Nephron progenitor cell (in vitro differentiated cells): ENCODE measurements at places on chromosomes 16 and 17.
A peak's percentile ranks its signal among the peaks of the same experiment; 100 is the strongest.

DNA sequence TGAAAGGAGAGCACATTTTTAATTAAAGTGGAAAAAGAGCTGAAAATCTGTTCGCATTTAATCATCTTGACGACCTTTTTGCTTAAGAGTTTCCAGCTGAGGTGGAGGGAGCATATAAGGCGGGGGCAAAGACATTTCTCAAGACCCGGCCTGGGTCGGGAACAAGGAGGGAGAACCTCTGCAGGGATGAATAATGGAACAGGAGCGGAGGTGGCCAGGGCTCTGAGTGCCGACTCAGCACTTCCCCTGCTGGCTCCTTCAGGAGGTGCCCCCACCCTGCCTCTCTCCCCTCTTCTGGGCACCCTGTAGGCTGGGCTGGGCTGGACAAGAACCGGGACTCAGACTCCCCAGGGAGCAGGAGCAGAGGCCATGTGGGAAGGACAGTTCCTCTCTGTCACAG is 7.9 kb upstream of the NGFR start:
- no peak overlapping the region for H3K27ac ChIP-seq
- H3K4me1 ChIP-seq: peaks cover 95% of the 10 kb centered on the region
- H3K4me3 ChIP-seq: no peak overlapping the region

DNA sequence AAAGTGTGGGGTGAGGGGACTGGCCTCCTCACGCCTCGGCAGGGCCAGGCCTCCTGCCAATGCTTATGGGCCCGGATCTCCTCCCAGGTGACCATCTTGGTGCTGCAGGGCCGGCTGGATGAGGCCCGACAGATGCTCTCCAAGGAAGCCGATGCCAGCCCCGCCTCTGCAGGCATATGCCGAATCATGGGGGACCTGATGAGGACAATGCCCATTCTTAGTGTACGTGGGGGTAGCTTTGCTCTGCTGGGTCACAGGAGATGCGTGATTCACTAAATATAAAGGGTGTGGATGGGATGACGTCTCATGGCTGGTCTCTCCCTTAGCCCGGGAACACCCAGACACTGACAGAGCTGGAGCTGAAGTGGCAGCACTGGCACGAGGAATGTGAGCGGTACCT is 19.5 kb downstream of the NUP85 start:
- H3K4me3 ChIP-seq: no peak overlapping the region
- no peaks in the 10 kb centered on the region for H3K27me3 ChIP-seq
- no peak for DNase-seq
- no peaks in the 10 kb centered on the region for H3K4me1 ChIP-seq
- no peak overlapping the region for H3K27ac ChIP-seq

DNA sequence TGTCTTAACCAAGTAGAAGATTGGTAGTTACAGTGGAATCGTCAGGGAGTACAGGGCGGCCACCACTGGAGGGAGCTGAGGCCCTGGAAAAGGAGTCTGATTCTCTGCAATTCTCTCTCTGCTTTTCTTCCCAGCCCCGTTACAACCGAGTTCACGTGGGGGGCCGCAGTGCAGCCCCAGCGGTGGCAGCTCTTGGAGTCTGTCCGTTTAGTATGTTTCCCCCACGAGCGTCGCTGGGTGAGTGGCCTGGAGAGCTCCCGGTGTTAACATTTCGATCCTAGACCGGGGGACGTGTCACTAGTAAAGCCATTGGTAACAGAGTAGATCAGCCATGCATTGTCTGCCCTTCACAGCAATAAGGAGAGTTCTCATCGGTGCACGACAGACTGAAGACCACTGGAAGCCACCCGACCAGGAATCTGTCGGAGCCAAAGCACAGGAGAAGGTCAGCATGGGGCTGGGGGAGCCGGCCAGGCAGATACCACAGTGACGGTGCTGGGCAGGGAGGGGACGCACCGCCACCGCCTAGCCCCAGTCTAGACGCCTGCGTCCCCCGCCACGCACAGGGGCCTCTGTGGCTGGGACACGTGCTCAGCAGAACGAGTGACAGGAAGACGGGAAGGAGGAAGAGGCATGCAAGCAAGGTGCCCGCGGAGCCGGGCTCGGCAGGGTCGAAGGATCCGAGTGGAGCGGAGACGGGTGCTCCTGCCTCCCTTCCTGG is 15.7 kb downstream of the SLC16A3 start:
- peaks cover 53% of the 10 kb centered on the region for H3K4me1 ChIP-seq
- peaks cover 56% of the 10 kb centered on the region for H3K36me3 ChIP-seq
- H3K27ac ChIP-seq: peak overlapping the region; percentile 93
- peak overlapping the region; percentile 57 for H3K4me3 ChIP-seq
- H3K27me3 ChIP-seq: no peaks in the 10 kb centered on the region

DNA sequence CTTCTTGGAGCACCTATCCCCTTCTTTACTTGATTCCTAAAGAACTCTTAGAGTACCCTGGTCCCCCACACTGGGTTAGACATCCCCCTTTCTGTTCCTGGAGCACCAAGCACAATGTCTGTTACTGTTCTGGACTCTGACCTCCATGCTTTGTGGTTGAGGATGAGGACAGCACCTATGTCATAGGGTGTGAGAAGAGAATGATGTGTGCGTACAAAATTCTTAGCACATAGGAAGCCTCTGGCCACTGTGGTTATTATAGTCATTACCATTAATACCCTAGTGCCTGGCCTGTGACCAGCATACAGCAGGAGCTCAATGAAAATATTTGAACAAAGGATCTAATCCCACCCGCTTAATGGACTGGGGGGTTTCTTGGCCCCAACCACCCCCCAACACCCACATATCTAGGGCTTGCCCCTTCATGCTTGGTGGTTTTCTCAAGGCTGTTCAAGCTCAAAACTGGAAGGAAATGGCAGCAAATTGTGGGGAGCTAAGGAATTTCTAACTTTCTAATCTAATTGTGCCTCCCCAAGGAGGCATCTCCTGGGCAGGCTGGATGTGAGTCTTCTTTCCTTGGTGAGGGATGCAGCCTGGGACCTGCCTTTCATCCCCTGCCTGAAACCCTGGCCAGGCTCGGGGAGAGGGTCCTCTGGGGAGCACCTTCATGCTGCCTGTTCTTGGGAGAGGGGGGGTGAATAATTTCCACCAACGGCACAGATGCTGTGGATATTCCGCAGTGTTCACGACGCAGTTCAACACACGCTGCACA is 1.5 kb upstream of the CMIP start:
- H3K4me1 ChIP-seq: peaks cover 27% of the 10 kb centered on the region
- H3K4me3 ChIP-seq: peak overlapping the region; percentile 86
- H3K27ac ChIP-seq: no peak overlapping the region
- DNase-seq: no peak

DNA sequence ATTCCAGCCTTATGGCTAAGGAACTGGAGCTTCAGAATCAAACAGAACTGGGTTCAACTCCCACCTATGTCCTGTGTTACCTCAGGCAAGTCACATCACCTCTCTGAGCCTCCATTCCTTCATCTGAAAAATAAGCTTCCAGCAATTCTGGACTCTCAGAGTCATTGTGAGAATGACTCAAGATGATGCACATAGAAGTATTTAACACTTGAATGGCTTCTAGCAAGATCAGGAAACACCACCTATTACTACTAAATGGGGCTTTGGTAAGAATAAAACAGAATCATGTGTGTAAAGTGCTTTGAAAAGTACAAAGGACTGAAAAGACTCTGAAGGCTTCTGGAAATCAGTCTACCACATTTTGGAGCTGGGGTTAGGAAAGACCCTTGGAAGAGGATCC is 30.8 kb upstream of the CALB2 start:
- no peak for DNase-seq
- H3K36me3 ChIP-seq: no peaks in the 10 kb centered on the region
- no peaks in the 10 kb centered on the region for H3K4me1 ChIP-seq
- H3K27me3 ChIP-seq: peaks cover 21% of the 10 kb centered on the region
- no peak overlapping the region for H3K27ac ChIP-seq

DNA sequence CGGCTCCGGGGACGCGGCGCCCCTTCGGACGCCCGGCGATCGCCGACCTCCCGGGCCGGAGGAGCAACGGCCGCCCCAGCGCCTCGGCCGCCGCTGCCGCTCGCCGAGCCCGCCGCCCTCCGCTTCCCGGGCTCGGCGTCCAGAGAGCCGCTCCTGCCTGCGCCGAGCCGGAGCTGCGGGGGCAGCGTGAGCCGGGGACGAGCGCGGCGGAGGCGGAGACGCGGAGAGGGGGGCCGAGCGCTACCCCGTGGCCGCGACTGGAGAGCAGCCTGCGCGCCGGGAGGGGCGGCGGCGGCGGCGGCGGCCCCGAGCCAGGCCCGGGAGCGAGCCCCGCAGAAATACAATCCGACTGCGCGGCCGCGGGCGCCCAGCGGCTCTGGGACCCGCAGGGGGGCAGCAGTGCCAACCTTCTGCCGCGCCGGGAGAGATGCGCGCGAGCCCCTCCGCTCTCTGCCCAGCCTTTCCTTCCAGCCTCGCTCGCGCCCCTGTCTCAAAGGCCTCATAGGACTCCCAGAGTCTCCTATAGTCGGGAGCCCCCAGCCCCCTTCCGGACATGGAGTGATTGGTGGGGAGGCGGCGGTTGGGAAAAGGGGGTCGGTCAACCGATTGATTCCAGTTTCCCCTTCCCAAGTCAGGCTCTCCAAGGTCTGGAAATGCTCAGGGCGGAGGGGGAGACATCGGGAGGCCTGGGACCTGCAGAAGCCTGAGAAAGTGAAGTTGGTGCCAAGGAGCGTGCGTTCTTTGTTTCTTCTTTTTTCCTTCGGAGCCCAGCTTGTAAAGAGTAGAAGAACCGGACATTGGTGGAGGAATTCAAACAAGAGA is 1.0 kb upstream of the SDK2 start:
- peaks cover 58% of the 10 kb centered on the region for H3K4me1 ChIP-seq
- H3K27me3 ChIP-seq: peaks cover 50% of the 10 kb centered on the region
- H3K4me3 ChIP-seq: peak overlapping the region; percentile 82

- H3K27ac ChIP-seq: no peak overlapping the region
- no peaks in the 10 kb centered on the region for H3K27me3 ChIP-seq
- H3K36me3 ChIP-seq: peaks cover 48% of the 10 kb centered on the region
- no peak overlapping the region for H3K4me3 ChIP-seq
These were observed 39.6 kb downstream of the CYLD start for GRCh38 chr16:50781518-50781917.

DNA sequence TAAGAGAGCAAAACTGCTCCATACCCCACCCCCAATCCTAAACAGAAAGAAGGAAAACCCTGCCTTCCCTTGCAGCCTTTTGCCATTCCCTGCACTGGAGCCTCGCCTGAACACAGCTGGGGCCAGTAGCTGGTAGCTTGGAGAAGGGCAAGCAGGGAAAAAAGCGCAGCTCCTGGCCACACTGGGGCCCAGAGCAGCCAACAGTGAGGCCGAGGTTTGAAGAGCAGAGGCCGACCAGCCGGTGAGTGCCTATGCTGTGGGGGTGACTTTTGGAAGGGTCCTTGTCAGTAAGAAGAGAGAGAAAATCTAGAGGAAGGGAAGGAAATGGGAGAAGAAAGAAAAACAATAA is 3.2 kb upstream of the HOXB9 start:
- peaks cover 24% of the 10 kb centered on the region for H3K36me3 ChIP-seq
- H3K4me1 ChIP-seq: peaks cover 67% of the 10 kb centered on the region
- H3K4me3 ChIP-seq: peak overlapping the region; percentile 99
- DNase-seq: peak; percentile 16

GRCh38 chr16:3578121-3578520 is 918 bp upstream of the NLRC3 start:
- peak overlapping the region; percentile 68 for H3K27ac ChIP-seq
- H3K4me3 ChIP-seq: no peak overlapping the region
- H3K27me3 ChIP-seq: peaks cover 3% of the 10 kb centered on the region

GRCh38 chr17:75856062-75856756 is 1.1 kb upstream of the WBP2 start:
- peak overlapping the region; percentile 86 for H3K27ac ChIP-seq
- H3K4me3 ChIP-seq: no peak overlapping the region
- peaks cover 20% of the 10 kb centered on the region for H3K4me1 ChIP-seq
- DNase-seq: no peak

DNA sequence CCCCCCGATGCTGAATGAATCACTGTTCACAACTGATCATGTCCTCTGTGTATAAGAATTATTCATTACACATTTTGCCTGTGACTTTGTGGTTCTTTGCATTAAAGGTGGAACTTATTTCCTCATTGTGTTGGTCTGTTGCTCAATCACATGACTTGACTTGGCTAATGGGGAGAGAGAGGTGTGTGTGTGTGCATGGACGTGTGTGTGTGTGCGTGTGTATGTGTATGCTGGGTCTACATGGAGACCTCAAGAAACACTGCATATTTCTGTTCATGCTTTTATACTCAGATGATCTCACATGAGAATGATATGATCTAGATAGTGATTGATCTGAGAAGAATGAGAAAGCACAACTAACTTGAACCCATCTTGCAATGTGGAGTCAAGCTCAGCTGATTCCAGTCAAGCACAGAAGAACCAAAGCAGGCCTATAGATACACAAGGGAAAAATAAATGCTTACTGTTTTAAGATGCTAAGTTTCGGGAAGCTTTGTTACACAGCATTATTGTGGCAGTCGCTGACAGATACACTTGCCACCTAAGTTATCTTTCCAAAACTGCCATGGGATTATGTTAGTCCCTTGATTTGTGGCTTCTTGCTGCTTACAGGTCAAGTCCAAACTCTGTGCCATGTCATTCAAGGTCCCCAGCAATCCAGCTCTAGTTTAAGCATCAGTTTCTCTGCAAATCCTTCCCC is 167.9 kb upstream of the ZFHX3 start:
- DNase-seq: no peak
- H3K27ac ChIP-seq: no peak overlapping the region
- H3K4me3 ChIP-seq: no peak overlapping the region
- H3K27me3 ChIP-seq: no peaks in the 10 kb centered on the region
- H3K36me3 ChIP-seq: no peaks in the 10 kb centered on the region
- H3K4me1 ChIP-seq: peaks cover 32% of the 10 kb centered on the region

DNA sequence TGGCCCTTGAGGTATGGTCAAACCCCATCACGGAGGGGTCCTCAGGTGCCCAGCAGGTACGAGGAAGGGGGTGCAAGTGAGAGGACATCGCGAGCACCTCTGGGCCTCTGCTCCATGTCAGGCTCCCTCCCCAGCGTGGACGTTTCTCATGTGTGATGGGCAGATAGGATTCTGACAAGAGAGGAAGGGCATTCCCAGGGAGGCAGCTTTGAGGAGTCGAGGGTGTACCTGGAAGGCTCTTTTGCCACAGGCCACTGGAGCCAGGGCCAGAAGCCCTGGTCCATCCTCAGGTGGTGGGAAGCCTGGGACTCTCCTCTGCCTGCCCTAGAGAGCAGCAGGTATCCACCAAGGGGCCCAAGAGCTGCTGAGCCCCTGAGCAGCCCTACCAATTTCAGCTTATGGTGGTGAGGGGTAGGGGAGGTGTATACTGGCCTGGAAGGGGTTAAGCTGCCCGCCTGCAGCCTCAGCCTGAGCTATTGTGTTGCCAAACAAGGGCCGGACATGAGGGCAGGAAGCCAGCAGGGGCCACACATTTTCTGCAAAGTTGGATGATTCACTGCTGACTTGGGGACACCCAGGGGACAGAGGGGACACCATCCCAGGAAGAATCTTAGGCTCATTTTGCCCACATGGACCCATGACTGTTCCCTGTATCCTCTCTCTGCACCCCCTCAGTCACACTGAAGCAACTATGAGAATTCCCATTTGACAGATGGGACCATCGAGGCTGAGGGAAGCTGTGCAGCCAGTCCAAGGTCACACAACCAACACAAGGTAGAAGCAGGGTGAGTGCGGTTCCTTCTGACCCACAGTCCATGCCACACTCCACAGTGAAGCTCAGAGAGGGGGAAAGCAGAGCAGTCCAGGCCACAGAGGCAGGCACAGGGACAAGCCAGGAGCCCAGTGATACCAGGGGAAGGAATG is 1.7 kb downstream of the CDH5 start:
- peak overlapping the region; percentile 53 for H3K27ac ChIP-seq
- H3K27me3 ChIP-seq: peaks cover under 1% of the 10 kb centered on the region
- H3K4me3 ChIP-seq: no peak overlapping the region
- no peak for DNase-seq
- no peaks in the 10 kb centered on the region for H3K36me3 ChIP-seq
- H3K4me1 ChIP-seq: peaks cover 24% of the 10 kb centered on the region
